ENCODE measurements at places on chromosomes 16 and 17.

DNA sequence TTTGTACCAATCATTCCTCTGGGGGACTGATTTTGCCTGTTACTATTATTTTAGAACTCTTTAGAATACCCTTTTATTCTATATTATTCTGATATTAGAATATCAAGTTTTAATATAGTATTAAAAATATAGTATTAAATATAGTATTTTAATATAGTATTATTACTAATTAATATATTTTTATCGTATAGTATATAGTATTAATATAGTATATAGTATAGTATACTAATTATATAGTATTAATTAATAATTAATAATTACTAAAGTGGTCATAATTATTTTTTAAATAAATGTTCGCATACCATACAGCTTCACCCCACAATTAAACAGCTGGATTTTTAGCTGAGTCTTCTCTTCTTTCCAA, 73.3 kb downstream of the GNAO1 start:
- no peak for DNase-seq

DNA sequence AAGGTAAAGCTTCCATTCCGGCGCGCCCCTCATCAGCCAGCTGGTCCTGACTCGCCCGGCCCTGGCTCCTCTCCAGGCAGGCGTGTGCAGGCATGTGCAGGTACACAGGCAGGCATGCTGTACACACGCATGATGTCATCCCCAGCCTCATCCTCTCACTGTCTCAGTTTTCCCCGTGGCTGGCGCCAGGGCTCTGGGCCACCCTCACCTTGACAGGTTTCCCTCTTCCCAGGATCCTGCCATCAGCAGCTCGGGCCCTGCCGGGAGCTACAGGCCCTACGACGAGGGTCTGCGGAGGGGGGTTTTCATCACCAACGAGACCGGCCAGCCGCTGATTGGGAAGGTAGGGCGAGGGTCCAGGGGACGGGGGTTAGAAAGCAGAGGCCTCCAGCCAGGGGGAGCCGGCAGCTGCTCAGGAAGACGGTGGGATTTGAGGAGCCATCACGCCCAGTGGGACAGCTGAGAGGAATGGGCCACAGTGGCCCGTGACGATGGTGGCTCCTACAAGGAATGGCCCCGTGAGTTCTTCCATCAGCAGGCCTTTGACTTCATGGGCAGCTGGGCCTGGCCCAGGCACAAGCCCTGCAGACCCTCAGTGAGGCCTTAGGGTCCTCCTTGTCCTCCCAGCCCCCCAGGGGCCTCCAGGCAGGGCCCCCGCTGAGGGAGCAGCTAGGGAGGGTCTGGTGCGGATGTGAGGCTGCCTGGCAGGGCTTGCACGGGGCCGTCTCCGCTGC, 8.5 kb downstream of the GAA start:
- no peak for DNase-seq

DNA sequence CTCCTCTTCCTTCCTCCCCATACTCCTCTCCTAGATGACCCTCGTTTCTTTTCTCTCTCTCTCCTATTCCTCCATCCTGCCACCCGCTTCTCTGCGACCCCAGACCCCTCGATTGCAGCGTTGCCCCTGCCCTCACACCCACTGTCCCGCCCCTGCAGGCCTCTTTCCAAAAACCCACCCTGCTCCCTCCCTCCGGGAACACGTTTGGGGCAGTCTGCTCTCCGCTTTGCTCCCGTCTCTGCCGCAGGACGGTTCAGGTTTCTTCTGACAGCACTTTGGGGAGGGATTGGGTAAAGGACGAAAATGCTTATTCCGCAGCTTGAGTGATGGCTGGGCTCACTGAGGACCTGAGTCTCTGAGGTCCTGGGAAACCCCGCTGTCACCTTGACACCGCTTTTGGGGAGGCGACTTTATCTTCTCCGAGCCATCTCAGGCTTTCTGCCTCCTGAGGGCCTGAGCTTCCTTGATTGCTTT, 690 bp downstream of the NDE1 start:
- no peak for DNase-seq

- no peak for DNase-seq
These were observed 10.7 kb upstream of the TCF25 start for GRCh38 chr16:89862732-89863131.

GRCh38 chr17:5775098-5775497, 190.8 kb upstream of the NLRP1 start:
- no peak for DNase-seq

GRCh38 chr17:80261159-80261894, 675 bp downstream of the RNF213 start:
- no peak for DNase-seq

GRCh38 chr16:12411516-12411915, 392.2 kb downstream of the CPPED1 start:
- DNase-seq: no peak

DNA sequence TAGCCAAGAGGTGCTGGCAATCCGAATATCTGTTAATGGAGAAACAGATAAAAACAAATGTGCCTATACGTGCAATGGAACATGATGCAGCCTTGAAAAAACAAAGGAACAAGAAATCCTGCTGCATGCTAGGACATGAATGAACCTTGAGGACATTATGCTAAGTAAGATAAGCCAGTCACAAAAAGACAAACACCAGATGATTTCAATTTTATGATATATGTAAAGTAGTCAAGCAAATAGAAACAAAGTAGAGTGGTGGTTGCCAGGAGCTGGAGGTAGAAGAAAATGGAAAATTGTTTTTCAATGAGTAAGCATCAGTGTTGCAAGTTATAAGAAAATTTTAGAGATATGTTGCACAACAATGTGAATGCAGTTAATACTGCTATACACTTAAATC, 409.7 kb upstream of the CDH8 start:
- DNase-seq: no peak

- no peak for DNase-seq
These were observed 19.8 kb downstream of the NPTX1 start for GRCh38 chr17:80456465-80457235.
